Stimulated activated CD8-positive, alpha-beta memory T cell treated with anti-CD3 and anti-CD28 coated beads, Interleukin-15, amount 100 ng/mL, for 24 hours (primary cell): ENCODE measurements at places on chromosomes 2 and 18.

GRCh38 chr2:85862426-85862825, 26.4 kb downstream of the ST3GAL5 start:
- DNase-seq: no peak

- no peak for DNase-seq
Observed at GRCh38 chr2:30257266-30258214, 26.2 kb downstream of the LBH start.

- no peak for DNase-seq
Observed at GRCh38 chr2:187168720-187169713, 279.0 kb downstream of the CALCRL start.

DNA sequence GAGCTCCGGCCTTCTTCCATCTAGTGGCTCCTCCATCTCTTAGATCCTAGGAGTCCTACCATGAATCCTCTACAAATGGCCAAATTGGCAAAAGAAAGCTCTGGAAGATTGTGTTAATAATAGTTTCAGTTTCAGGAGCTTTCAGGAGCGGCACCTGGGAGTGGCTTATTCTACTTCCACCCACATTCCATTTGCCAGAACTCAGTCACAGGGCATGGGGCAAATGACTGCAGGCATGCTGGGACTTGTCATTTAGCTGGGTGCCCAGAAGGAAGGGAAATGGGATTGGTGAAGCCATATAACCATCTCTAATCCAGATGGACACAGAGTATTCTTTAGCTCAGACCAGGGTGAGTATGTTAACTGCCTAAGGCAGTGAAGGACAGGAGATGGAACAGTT, 3.6 kb upstream of the LRATD1 start:
- DNase-seq: no peak

DNA sequence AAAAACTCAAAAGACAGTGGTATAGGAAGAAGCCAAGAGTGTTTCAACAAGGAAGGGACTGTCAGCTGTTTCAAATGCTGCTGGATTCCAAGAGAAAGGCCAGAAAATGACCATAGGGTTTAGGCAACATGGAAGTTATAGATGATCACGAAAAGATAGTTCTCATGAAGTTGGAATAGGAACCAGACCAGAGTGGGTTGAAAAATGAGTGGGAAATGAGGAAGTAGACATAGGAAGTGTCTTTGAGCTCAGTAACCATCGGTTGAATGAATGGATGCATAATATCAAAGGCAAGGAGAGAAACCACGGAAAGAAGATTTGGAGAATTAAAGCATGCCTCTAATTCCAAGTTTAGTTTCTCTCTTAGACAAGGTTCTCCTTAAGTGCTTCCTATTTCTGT, 1.3 kb downstream of the NCAPH start:
- DNase-seq: no peak

GRCh38 chr2:111958901-111959300, 60.5 kb downstream of the MERTK start:
- DNase-seq: no peak

DNA sequence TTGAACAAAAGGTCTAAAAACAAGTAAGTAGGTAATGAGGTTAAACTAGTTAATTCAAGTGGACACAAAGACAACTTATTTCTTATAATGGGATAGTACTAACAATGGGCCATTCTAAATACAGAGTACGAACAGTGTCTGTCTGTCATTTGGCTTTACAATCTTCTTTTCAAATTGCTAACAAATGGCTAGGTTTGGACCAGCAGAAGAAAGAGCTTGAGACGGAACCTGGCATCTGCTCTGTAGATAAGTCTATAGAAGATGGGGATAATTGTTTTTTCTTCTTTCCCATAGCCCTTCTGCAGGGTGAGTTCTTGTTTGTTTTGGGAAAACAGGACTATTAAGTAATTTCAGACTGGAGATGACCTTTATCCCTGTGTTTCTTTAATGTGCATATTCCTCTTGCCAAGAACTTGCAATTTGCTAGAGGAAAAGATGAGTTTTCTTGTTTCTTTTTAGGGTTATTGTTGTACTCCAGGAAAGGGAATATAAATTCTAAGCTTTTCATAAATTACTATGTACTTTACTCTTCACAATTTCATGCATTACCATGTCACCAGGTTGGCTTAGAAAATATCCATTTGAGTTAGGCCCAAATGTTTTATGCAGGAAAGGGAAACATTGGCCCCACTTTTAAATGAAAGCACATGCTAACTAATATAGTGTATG, 500.5 kb upstream of the SYT4 start:
- no peak for DNase-seq

- DNase-seq: no peak
Observed at GRCh38 chr2:78682781-78683180, 342.7 kb upstream of the REG3G start.

GRCh38 chr2:231353469-231353868, 42.0 kb upstream of the B3GNT7 start:
- no peak for DNase-seq

DNA sequence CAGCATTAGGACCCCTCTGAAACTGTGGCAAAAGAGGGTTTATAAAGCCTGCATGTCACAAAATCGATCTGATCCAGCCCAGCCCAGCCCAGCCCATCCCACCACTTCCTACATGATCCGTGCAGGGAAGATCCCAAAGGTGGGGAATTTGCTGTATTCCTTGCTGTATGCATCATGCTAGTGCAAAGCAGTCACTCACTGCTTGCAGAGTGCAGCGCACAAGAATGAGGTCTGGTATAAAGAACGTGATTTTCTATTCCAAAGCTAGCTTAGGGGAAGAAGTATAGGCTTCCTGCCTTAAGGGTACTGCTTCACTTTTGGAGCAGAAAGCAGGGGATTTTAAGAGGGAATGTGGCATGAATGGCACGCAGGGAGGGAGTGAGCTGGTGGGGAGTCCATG, 18.9 kb upstream of the SERPINB11 start:
- DNase-seq: no peak

DNA sequence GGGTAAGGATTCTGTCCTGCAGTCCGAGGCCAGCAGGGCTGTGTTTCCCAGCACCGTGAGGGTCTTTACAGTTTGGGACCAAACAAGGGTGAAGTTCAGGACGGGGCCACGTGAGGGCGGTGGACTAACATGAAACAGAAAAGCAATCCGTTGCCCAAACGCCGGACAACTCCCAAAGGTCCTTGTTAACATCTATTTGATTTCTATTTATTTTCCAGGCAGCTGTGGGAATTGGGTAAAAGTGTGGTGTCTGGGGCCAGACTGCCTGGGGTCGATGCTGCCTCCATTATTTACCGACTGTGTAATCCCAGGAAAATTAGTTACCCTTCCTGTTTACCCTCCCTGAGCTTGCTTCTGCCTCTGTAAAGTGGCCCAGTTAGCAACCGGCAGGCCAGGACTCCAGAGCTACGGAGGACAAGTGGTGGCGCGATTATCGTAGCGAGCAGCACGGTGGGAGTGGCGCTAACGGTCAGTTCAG, 66.3 kb upstream of the TCF7L1 start:
- peak; percentile 5 for DNase-seq

- no peak for DNase-seq
Observed at GRCh38 chr2:42249284-42249683, 80.1 kb downstream of the EML4 start.

GRCh38 chr2:85578243-85579180, 1.1 kb downstream of the VAMP8 start:
- DNase-seq: no peak

- no peak for DNase-seq
Observed at GRCh38 chr2:40433736-40434135, 18.2 kb downstream of the SLC8A1 start.

GRCh38 chr18:57754577-57755338, 48.4 kb downstream of the ATP8B1 start:
- DNase-seq: no peak
